Left ventricle myocardium superior (tissue), 1 donor: ENCODE measurements at places on chromosomes 13 and 19.

GRCh38 chr19:3538965-3539755, at the start of gene TEKTIP1:
TEKTIP1 (plus strand) TSS chr19:3539174; CDS start chr19:3539178, 4 bp downstream.
- no peak for DNase-seq

DNA sequence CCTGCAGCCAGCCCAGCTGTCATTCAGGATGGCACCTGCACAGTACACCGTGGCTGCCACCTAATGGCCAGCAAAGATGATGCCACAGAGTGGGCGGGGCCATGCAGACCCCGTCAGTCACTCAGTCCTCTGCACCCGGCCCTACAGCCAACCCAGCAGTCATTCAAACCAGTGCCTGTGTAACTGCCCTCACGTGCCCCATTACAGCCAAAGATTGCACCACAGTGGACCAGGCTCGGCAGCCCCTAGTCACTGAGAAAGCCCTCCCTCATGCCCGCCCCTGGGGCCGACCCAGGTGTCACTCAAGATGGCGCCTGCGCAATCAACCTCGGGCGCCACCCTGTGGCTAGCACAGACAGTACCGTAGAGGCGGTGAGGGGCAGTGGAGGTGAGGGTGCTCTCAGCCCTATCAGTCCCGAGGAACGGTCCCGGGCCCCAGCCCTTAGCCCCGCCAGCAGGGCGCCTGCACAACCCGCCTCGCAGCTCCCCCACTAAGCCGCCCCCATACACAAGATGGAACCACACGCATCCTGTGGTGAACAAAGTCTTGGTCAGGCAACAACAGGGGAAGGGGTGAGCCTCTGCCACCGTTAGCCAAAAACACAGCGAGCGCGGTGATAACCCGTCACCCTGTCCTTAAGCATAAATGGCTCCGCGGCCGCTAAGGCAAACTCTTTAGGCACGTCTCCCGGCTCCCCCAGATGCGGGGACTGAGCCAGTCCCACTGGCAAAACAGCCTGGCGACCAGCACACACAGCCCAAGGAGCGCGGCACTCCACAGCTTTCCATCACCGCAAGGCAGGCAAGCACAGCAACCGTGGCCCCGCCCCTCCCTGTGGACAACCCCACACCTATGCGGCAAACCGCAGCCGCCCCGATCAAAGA, 2.3 kb downstream of the PEG3 start:
- DNase-seq: peak; percentile 80

- DNase-seq: no peak
These were observed 366.2 kb upstream of the TSHZ3 start for GRCh38 chr19:31715249-31715945.

GRCh38 chr19:56218961-56219360, 16.9 kb downstream of the ZSCAN5C start:
- no peak for DNase-seq

- DNase-seq: no peak
These were observed 14.6 kb downstream of the FRY start for GRCh38 chr13:32045982-32046785.

GRCh38 chr19:8085598-8086408, 33.2 kb downstream of the CCL25 start:
- DNase-seq: no peak
